Activated CD8-positive, alpha-beta memory T cell treated with anti-CD3 and anti-CD28 coated beads, Interleukin-2, amount 50 U/mL, for 4 hours (primary cell): ENCODE measurements at places on chromosomes 6 and 20.

DNA sequence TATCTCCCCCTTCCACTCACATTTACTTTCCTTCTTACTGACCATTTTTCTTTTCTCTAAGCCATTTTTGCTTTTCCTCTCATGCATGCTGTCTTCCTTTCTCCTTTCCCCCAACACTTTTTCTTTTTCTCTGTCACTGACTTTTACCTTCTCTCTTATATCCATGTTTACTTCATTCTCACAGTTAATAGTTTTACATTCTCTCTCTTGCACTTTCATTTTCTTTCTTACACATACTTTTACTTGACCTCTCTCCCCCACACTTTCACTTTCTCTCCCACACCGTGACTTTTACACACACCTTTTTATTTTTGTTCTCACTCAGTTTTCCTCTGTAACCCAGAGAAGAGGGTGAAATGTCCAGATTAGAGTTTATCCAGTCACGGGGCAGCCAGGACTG lies 636.3 kb downstream of the PTPRT start:
- no peak for DNase-seq

DNA sequence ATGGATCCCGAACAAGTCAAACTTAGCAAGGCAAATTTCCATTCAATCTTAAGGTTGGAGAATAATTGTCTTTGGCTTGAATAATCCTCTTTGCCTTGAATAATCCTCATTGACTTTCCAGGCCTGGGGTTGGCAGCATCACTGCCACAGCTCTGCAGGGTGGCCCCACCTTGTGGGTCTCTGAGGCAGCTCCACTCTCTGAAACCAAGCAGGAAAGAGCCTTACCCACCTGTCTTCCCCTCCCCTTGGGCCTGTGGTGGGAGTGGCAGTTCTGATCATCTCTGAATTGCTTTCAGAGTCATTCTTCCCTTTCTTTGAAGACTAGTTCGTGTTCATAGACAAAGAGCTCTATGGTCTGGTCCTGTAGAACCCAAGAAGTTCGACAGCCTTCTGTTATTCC lies 47.5 kb downstream of the KCNQ5 start:
- DNase-seq, result peak; percentile 21

- no peak for DNase-seq
Measured at GRCh38 chr6:44243345-44243744, 3.6 kb upstream of the HSP90AB1 start.

DNA sequence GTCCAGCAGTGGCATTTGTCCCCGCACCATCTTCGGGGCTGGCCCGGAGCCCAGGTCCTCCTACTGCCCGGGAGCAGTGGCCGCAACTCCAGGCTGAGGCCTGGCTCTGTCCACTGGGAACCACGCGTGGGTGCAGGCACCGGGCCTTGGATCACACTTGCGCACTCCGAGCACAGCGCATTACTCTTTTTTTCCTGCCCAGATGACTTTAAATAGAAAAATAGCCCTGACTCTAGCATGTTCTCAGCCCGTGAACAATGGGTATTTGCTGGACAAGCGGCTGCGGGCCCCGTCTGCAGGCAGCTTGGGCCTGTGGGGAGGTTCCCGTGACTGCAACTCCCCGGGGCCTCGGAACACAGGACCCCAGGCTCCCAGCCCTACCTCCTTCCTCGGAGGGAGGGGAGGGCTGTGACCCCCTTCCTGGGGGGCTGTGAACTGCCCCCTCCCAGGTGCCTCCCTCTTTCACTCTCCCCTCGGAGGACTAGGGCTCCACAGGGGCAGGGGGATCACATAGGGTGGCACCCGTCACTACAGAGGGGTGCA lies 162.2 kb downstream of the TBXT start:
- DNase-seq, result no peak

DNA sequence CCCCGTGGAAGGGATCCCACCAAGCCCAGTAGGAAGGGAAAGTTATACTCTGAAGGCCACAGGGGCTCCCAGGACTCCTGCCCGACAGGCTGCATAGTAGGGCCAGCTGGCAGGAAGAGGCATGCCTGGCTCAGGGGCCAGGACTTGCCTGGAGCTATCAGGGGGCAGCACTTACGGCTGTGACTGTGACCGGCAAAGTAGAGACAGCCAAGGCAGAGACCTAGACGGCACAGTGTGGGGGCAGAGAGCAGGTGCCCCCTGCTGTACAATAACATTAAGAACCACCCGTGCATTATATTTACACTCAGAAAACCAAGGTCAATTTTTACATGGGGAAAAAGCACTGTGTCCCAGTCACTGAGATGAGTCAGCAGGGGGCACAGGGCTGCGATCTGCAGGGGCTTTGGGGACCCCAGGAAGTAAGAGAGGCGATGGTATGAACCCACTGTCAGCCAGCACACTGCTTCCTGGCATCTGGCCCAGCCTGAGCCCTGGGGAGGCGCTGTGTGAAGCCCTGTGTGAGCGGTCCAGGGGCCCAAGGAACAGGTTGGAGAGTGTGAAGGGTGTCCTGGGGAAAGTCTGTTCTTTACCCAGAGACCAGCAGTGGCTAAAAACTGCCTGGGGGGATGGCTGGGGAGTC lies 9.9 kb downstream of the CCDC167 start:
- DNase-seq, result peak; percentile 37

DNA sequence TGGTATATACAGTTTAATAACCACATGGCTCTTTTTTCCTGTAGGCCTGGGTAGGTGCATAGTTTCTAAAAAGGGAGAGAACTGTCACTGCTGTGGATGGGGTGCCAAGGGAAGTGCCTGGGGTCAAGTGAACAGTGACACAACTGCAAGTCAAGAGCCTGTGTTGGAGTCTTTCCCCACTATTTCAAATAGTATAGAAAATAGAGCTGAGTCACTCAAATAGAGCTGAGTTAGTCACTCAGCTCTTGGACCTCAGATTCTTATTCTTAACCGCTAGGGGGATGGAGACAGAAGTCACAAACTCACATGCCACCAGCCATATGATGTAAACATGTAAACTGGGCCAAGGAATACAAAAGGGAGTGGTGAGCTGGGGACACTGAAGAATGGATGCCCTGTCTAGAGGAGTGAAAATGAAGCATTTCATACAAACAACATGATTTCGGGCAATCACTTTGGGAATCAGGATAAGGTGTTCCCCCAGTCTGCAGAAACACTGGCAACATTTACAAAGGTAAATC lies 2.1 kb downstream of the NQO2 start:
- no peak for DNase-seq

GRCh38 chr6:2624177-2624576 lies 126.5 kb downstream of the MYLK4 start:
- no peak for DNase-seq

DNA sequence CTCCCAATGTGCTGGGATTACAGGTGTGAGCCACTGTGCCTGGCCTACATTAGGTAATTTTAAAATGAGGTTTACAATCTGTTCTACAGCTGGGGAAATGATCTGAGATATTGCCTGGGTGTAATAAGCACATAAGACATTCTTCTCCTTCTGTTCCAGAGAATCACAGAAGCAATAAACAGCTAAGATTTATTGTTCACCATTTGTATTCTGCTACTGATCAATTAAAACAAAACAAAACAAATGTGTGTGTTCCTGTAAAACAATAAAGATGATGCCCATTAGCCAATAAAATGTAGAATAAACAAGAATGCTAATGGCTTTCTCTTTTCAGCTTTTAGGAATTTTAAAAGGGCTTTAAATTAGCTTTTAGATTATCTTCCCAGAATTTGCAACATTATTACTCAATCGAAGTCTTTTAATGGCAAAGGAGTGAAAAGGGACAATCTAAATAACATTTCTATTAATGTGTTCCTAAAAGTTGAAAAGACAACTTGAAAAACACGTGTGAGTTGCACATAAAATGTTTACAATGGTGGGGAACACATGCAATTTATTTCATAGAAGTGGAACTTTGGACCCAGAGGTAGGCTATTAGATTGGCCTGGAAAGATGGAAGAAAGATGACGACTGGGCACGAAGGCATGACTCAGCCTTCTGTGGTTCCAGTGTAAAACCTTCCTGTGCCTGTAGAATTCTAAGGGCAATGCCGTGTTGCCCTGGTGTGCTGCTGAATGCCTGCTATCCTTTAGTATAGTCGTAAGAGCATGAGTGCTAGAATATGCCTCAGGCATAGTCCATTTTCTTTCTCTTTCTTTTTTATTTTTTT lies 29.0 kb upstream of the DEK start:
- DNase-seq, result no peak

- DNase-seq, result no peak
Measured at GRCh38 chr20:38836991-38837390, 31.5 kb downstream of the PPP1R16B start.

- no peak for DNase-seq
Measured at GRCh38 chr6:108304646-108305045, 9.8 kb downstream of the AFG1L start.
